Activated CD4-positive, alpha-beta T cell treated with anti-CD3 and anti-CD28 coated beads for 48 hours (primary cell): ENCODE measurements at places on chromosomes 3 and 15.

- DNase-seq = no peak
Measured at GRCh38 chr3:129715854-129716253, 109.4 kb upstream of the PLXND1 start.

GRCh38 chr3:109050591-109051167 is 67.3 kb downstream of the MORC1 start:
- DNase-seq = peak; percentile 19

- no peak for DNase-seq
Measured at GRCh38 chr3:131193641-131194238, 167.1 kb downstream of the NEK11 start.

DNA sequence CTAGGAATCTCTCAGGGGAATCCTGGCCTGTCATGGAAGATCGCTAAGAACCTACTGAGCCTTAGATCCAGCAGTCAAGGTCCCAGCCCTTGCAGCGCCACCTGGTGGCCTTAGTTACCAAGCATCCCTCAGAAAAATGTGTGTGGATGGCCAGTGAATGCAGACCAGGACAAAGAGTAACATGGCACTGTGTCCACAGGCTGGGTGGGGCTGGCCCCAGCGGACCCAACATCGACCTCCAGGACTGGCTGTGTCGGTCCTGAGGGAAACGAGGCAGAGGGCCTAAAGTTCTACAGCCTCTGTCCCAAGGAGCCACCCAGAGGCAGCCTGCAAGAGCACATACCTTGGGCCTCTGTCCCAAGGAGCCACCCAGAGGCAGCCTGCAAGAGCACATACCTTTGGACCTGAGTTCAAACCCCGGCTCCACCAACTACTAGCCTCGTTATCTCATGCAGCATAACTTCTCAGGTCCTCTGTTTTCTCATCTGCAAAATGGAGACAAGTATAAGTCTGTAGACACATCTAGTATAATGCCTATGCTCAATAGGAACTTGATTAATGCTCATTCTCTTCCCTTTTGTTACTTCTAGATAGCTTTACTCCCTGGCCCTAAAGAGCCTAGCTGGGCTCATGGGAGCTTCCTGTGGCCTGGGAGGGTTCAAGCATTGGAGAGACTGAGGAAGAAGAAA is 57.5 kb upstream of the HERC1 start:
- DNase-seq = peak; percentile 86

DNA sequence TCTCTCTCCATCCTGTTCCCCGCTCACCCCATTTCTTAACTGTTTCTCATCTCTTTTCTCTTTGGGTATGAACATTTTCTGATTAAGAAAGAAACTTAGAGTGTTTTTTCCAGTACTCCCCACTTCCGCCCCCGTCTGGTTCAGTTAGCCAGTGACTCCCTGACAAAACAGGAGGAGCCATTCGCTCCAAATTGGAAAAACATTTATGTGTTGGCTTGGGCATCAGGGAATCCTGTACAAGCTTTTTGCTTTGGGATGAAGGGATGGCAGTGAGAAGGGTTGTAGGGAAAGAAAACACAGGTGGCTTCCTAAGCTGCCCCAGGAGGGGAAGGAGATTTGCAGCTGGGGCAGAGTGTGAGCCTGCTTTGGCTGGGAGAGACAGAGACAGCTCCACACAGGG is 47.0 kb downstream of the BOC start:
- DNase-seq = no peak

DNA sequence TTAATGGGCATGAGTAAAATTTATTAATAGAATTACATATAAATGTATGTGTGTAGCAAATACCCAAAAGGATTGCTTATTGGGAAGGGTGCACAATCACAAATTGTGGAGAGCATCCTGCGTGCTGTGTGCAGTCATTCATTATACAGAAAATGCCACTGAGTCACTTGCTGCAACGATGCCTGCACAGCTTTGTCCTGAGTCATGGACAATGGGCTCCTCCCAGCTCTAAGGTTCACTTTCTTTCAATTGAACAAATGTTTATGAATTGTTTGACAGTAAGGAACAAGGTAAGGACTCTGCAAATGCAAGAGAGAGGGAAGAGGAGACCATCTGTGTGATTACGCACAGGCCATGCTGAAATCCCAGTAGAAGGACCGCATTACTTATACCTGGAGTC is 18.7 kb downstream of the CFAP161 start:
- DNase-seq = no peak

- DNase-seq = no peak
Measured at GRCh38 chr3:100008081-100008698, 106.1 kb downstream of the FILIP1L start.

GRCh38 chr15:40721701-40722100 is 26.7 kb downstream of the RAD51 start:
- no peak for DNase-seq

DNA sequence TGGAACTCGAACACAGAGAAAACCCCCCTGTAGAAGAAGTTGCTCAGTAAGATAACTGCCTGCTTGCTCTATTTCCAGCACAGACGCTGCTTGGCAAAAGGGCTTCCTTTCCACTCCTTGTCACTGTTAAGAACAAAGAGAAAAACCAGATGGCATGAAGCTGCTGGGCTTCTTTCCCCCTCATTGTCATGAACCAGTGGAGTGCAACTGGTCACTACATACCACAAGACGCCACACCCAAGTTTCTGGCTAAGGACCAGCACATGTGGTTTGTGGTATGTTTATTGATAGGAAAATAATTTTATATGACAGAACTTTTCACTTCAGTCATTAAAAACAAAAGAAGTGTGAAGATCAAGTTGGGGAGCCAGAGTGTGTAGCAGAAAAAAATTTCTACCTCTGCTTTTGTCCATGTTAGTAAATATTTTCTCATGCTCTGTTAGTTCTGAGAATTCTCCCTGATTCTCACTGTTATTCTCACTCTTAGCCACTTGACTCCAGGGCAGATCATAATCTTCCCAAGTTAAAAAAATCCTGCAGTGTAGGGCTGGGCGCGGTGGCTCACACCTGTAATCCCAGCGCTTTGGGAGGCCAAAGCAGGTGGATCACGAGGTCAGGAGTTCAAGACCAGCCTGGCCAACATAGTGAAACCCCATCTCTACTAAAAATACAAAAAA is 37.9 kb downstream of the CLK3 start:
- no peak for DNase-seq

DNA sequence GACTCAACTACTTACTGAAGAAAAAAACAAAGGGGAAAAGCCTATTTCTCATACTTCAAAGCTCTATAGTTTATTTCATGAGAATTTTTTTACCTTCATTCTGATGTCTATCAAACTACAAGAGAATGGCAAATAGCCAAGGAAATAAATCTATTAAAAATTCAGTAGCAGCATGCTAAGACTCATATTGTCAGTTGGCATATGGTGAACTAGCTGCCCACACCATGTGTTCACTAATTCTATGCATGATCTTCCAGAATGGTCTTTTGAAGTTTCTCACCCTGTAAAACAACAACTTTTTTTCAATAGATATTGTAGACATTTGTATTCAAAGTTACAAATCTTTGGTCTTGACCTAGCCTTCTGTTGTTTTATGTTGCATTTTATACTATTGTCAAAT is 386.2 kb downstream of the RSL24D1 start:
- DNase-seq = no peak

DNA sequence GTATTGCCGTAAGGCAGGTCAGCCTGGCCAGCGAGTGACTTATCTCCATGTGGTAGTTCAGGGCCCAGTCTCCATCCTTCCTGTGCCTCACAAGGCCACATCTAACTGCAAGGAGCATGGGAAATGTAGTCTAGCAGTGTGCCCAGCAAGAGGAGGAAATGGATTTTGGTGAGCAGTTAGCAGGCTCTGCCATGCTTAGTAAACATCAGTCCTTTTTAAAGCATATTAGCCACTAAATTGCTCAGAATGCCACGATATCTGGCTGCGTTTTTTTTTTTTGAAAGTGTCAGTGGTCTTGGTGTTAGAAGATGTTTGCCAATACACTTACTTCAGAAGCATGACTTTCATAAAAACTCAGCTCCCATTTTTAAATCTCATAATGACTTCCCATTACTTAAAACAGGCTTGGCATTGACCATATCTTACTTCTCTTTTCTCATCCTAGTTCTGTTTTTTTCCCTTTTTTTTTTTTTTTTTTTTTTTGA is 470.2 kb upstream of the TPRG1 start:
- no peak for DNase-seq

DNA sequence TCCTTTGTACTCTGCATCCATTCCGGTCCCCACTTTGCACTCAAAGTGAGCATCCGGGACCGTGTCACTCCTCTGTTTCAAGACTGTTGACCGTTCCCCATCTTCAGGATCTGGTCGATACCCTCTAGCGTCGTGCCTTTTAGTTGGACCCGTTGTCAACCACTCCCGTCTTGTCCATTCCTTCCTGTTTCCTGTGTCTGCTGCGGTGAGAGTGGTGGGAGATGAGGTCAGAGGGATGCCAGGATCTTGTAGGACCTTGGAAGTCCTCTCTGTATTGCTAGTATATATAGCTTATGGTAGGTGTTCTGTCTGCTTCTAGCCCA is 624 bp downstream of the BRK1 start:
- no peak for DNase-seq

- no peak for DNase-seq
Measured at GRCh38 chr3:49351521-49352011, 6.6 kb downstream of the GPX1 start.

GRCh38 chr3:55161231-55161630 is 233.4 kb upstream of the LRTM1 start:
- DNase-seq = no peak

- peak; percentile 48 for DNase-seq
Measured at GRCh38 chr3:31562525-31562924, 29.8 kb downstream of the STT3B start.

DNA sequence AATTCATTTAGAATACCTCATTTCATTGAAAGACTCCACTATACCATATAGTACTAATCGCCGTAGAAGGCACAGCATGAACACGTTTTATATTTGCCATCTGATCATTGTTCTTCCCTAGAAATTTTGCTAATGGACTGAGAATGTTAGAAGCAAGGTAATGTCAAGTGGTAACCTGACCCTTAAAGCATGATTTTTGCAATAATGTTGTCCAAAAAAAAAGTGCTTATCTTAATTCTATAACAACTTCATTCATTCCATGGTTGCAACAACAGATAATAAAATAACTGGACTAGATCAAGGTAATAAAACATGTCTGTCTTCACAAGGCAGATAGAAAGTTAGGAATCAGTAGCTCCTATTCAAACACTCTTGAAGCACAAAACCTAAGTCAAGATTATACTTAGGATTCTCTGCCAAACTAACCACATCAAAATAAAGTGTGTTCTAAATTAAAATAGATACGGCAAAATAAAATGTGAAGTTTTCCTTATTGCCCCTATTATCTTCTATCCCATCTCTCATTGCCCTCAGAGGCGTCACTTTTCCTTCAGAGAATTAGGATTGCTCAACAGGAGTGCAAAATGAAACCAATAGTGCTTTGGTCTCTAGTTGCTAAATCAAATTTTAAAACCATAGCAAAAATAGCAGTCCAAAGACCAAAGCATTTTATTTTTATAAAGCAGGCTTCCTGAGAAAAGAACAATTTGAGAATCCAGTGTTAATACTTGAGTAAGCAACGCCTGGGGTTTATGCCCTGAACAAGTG is 317.4 kb upstream of the UBE2E2 start:
- no peak for DNase-seq

GRCh38 chr15:70361106-70361505 is 263.4 kb upstream of the TLE3 start:
- DNase-seq = no peak

DNA sequence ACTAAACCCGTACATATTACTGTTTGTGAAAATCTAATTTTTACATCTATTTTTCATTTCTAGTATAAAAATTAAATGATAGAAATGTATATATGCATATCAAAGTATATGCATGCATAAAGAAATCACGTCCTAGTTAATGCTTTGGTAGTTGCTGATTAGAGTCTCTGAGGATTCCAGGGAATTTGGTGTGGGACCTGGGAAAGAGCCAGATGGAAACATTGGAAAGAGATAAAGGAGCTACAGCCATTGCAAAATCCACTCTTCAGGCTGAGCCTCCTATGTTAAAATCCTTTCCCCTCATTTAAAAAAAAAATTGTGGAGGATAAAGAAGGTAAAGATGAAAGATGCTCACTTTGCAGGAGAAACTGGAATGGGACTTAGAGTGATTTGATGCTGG is 134.1 kb downstream of the SRGAP3 start:
- no peak for DNase-seq

DNA sequence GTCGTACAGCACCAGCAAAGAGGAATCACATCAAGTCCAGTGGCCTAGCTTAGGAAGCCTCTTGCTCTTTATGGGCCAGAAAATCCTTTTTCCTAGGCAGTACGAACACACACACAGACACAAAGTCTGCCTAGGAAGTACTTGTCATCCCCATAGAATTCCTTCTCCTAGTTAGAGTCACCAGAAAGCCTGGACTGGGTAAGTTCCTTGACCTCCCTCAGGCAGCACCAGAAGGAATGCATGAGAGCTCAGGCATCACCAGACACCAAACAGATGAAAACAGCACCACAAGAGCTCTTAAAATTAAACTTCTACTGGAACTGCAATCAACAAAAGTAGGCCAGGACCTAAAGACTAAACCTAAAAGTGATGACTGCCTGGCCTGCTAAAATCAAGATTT is 192.9 kb upstream of the CCDC54 start:
- DNase-seq = no peak

- peak; percentile 62 for DNase-seq
Measured at GRCh38 chr3:172153335-172153861, 114.0 kb downstream of the FNDC3B start.

DNA sequence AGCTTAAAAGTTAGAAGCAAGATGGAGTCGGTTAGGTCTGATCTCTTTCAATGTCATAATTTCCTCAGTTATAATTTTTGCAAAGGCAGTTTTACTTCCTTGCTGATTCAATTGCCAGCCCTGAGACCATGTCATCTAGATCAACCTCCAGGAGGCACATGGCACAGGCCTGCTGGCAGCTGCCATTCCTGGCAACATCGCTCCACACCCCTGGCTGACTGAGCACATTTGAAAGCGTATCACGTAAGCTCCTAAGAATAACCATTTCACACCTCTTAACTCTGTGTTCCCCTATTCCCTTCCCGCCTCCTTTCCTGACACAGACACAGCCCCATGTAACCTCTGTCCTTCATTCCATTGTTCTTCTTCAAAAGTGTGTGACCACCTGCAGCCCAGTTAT is 313.9 kb upstream of the CTNNB1 start:
- DNase-seq = no peak

- DNase-seq = no peak
Measured at GRCh38 chr3:21729888-21730459, 21.0 kb downstream of the ZNF385D start.

GRCh38 chr3:146557745-146558144 is 13.3 kb upstream of the PLSCR1 start:
- DNase-seq = no peak

DNA sequence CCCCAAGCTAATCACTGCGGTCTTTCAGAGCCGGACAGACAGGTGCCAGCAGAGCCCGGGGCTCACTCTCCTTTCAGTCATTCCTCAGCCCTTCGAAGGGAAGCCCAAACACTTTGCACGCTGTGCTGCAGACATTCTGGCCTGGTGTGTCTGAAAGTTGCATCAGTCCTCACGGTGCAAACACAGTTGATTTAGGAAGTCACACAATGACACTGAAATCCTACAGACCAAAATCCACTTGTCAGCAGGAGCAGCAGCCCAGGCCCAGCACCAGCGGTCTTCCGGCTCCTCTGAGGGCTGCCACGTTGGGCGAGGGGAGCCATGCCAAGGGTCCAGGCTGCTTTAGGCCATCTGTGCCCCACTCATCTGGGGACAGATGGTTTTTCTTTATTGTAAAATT is 61.6 kb downstream of the RGMA start:
- DNase-seq = no peak
